ENCODE measurements at places on chromosomes 3 and 15. TPM values are rescaled to one million over a fixed set of nuclear protein-coding genes. Genes with fewer than 3 reads are reported as not detected.

SLC7A14 gene
- total RNA-seq, result not detected

DMXL2 gene
- total RNA-seq, result 21.2 TPM

OXTR gene
- 8.9 TPM for total RNA-seq

FBXO22 gene
- 76.5 TPM for total RNA-seq

THSD4 gene
- total RNA-seq, result 30.6 TPM

CD200R1 gene
- total RNA-seq, result 0.07 TPM

SNUPN gene
- 29.0 TPM for total RNA-seq

MEX3B gene
- total RNA-seq, result 2.9 TPM

COL6A6 gene
- total RNA-seq, result not detected

ECE2 gene
- total RNA-seq, result not detected
